ENCODE measurements at places on chromosomes 12 and 14.
A peak's percentile ranks its signal among the peaks of the same experiment; 100 is the strongest.

GRCh38 chr12:68910128-68910527 lies 22.8 kb downstream of the CPM start:
- no peak for DNase-seq

DNA sequence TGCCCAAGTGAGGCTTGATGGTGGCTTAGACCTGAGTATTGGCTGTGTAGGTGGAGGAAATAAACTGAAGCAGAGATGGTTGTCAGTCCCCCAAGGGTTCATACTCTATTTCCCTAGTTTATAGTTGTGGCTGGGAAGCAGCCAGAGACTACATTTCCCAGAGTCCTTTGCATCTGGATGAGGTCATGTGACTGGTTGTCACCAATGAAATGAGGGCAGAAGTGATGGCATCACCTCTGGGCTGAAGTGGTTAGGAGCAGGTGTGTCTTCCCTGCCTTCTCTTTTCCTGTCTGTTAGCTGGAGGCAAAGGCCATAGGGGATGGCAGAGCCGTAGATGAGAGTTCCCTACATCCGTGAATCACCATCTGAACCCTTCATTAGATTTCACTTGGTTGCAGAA lies 16.3 kb upstream of the NOS1 start:
- DNase-seq, result no peak

GRCh38 chr12:112340230-112340629 lies 42.0 kb downstream of the HECTD4 start:
- DNase-seq, result no peak

DNA sequence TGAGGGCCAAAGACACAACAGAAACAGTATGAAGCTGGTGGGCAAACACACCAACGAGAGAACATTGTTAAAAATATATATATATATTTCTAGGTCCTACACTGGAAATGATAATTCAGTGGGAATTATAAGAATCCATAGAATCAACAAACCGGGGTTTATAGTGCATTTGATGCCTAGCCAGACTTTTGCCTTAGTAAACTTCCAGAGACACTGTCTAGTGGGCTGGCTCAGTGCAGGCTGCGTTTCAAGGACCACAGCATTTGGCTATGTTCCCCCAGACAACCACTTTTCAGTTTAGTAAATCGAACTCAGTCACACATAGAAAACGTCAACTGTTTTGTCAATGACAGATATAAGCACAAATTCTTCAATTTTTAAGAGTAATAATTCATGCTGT lies 41.9 kb downstream of the SLC38A4 start:
- no peak for DNase-seq

DNA sequence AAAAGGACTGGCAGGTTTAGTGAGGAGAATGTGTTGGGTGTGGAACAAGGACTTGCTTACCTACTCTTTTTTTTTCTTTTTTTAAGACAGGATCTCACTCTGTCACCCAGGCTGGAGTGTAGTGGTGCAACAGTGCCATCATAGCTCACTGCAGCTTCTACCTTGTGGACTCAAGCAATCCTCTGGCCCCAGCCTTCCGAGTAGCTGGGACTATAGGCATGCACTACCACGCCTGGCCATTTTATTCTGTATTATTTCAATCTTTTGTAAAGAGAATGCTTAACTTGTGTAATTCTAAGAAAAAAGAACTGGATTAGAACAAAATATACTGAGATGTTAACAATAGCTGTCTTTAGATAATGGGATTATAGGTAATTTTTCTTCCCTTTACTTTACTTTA lies 1.9 kb upstream of the VRTN start:
- no peak for DNase-seq

GRCh38 chr12:84738481-84738972 lies 174.1 kb downstream of the SLC6A15 start:
- DNase-seq, result no peak

- DNase-seq, result no peak
Measured at GRCh38 chr12:62625228-62625627, 158.6 kb downstream of the MON2 start.

DNA sequence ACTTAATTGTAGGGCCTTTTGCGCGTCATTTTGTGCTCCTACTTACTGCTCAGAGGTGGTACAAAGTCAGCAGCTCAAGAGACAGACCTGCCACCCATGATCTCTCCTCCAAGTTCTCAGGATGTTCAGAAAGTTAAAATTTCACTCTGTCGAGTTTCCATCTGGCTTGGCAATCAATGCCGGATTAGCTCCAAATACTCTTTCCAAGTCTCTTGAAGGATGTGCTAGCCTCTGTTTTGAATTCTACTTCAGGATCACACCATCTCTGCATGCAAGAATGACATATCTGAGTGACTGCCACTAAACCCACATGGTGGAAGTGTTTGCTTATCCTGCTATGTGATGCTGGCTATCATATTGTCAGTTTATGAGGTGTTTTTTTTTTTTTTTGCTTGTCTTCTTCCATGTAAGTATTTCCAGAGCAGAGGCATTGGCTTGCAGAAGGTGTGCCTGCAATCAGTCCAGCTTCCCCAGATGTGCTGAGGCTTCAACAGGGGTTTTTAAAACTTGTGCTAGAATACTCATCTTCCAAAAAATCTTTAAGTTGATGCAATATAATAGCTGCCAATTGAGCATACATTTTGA lies 125.6 kb downstream of the RGS6 start:
- DNase-seq, result no peak

DNA sequence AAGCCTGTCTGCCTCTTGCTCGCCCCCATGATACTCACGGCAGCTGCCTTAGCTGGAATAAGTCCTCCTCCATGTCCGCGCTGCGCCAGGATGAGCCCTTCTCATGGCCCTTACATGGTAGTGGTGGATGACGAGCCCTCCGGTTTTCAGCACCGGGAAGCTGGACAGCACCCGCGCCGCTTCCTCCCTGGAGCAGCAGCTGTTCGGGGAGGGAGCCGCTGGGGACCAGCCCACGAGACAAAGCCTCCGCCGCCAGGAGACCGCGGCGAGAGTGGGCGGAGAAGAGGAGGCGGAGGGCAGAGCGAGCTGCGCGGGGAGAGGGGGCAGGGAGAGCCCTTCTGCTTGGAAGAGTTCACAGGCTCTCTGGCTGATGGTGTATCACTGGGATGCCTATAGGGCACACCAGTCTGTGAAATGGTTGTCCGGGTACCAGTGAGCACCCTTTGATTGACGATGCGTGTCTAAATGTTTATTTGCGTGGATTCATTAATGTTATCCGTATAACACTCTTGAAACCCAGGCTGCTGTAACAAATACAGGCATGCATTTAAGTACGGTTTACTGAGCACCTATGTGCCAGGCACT lies at the start of gene SVOP:
Gene SVOP (minus strand): TSS at position 273 of the 585 bp plus-strand sequence. CDS start 200 bp downstream, at position 73.
- DNase-seq, result no peak

DNA sequence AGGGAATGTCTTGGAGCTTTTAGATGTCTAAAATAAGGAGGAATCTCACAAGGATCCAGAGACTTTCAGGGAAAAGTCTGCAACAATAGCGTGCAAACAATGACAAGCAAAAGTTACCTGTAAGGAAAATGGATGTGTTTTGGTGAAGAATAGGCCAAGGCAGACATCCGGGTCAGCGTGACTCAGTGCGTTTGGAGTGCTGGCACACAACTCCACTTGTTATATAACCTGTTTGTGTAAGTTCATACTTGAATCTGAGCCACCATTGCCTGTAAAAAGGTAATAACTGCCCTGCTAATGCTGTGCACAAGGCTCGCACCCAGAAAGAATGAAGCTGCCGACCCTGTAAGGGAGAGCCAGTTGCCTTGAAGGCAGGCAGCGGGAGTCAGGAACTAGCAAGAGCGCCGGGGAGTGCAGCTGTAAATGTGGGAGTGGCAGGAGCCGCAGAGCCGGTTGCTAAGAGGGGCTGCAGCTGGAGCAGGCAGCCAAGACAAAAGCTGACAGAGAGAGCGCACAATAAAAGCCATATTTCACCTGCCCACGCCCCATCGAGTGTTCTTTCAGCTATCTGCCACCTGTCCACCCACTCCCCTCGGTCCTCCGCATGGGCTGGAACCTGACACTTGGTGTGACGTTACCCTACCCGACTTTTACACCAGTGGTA lies 638.5 kb upstream of the MIS18BP1 start:
- no peak for DNase-seq

- DNase-seq, result no peak
Measured at GRCh38 chr14:36901861-36902260, 240.2 kb downstream of the PAX9 start.

DNA sequence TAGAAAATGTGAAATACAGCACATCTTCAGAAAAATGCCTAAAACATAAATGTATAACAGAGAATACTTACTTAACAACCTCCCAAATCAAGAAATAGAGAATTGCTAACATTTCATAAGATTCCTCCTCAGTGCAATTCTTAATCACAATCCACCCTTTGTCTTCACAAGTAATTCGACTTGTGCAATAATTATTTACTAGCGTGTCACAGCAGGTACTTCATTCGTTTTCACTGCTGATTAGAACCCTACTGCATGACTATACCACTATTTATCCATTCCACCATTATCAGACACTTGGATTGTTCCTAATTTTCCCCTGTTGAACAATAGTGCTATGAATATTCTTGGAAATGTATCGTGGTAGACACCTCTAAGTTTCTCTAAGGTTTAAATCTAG lies 64.9 kb upstream of the BBS10 start:
- DNase-seq, result no peak

DNA sequence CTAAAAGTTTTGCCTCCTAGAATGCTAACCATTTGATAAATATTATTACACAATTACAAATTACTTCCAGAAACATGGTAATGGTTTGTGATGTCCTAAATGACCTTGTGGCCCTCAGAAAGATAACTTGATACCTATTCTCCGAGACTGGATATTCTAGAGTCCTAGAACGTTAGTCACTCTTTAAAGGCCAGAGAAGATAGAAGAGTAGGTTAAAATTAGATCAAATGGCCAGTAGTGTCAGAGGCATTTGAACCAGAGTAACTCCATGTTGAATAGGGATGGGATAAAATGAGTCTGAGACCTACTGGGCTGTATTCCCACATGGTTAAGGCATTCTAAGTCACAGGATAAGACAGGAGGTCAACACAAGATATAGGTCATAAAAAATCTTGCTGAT lies 96.6 kb upstream of the ADAMTS20 start:
- DNase-seq, result no peak

GRCh38 chr12:89846473-89847055 lies 137.9 kb upstream of the ATP2B1 start:
- no peak for DNase-seq

GRCh38 chr12:122123761-122124145 lies 45.2 kb downstream of the MLXIP start:
- no peak for DNase-seq

GRCh38 chr14:105394714-105395537 lies 3.4 kb upstream of the TEX22 start:
- DNase-seq, result no peak

DNA sequence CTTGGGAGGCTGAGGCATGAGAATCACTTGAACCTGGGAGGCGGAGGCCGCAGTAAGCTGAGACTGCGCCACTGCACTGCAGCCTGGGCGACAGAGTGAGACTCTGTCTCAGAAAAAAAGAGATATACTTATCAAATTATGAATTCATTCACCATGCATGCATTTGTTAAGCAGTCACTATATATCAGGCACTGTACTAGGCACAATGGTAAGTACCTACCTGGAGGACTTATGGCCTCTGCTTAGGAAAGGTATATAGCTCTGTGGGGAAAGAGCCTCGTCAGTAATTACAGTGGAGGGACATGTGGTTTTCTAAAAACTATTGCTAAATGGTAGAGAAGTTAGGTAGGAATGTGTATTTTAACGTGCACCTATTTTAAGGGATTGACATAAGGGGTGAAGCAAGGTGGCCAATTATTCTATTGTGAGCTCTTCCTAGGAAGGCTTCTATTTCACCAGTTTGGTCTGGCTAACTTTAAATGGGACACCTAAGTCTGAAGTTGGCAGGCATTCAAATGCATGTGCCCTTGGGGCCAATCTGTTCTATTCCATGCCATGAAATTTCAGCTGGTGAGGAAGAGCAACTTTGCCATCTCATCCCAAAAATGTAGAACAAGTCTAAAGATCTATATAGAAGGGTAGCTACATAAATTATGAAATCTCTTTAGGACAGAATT lies 15.0 kb downstream of the TCP11L2 start:
- no peak for DNase-seq

GRCh38 chr12:91074851-91075250 lies 17.0 kb upstream of the KERA start:
- no peak for DNase-seq

GRCh38 chr12:42677461-42677860 lies 87.9 kb upstream of the PRICKLE1 start:
- DNase-seq, result no peak

DNA sequence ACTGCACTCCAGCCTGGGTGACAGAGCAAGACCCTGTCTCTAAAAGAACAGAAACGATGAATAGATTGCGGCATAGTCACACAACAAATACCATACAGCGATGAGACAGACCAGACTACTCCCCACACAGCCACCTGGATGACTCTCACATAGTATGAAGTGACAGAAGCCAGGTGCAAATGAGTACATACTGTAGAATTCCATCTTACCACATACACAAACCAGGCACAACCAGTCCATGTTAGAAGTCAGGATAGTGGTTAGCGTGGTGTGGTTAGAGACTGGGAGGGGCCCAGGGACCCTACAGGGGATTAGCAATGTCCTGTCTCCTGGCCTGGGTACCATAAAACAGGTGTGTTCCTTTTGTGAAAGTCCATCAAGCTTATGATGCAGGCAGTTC lies 53.8 kb downstream of the FAM222A start:
- no peak for DNase-seq

DNA sequence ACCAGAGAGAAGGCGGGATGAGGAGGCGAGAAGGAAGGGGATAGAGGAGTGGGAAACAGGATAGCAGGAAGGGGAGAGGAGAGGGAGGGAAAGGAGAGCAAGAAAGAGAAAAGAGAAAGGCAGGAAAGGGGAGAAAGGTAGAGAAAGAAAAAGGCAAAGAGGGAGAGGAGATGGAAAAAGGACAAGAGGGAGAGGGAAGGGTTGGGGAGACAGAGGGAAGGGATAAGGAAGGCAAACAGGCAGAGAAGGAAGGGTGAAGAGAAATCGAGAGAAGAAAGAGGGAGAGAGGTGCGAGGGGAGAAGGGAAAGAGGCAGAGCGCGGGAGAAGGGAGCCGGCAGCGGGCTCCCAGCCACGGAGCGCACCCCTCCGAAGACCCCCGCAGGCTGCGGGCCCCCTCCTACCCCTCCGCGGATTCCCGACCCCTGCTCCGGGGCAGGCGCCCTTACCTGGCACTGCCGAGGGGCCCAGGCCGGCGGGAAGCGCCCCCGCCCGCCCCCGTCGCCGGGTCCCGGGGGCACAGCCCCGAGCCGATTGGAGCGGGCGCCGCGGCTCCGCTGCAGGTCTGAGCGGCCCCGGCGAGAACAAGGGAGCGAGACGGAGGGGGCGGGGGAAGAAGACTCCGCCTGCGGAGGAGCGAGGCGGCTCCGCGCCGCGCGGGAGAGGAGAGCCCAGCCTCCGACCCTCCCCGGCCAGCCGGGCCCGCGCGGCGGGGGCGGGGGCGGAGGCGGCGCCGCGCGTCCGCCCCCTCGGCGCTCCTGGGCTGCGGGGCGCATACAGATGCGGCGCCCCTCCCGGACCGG lies at the start of gene CDH24:
Gene CDH24 (minus strand): TSS at position 565 of the 801 bp plus-strand sequence. CDS start 1,787 bp downstream, outside the sequence.
- DNase-seq, result no peak

- DNase-seq, result no peak
Measured at GRCh38 chr12:60693019-60693626, 1097.3 kb downstream of the SLC16A7 start.

GRCh38 chr12:118055144-118055557 lies 5.8 kb downstream of the WSB2 start:
- DNase-seq, result peak; percentile 39

GRCh38 chr14:59247801-59248584 lies 59.5 kb downstream of the DAAM1 start:
- DNase-seq, result no peak

- no peak for DNase-seq
Measured at GRCh38 chr12:71190822-71191221, 33.0 kb upstream of the TSPAN8 start.

- DNase-seq, result no peak
Measured at GRCh38 chr14:77825895-77826519, 26.1 kb downstream of the ADCK1 start.
